ENCODE measurements at places on chromosomes 2 and 18. TPM values are rescaled to one million over a fixed set of nuclear protein-coding genes. Genes with fewer than 3 reads are reported as not detected.
A peak's percentile ranks its signal among the peaks of the same experiment; 100 is the strongest.

Gene FBXO15
- 0.84 TPM for total RNA-seq

- DNase-seq: no peak
These were observed 75.6 kb downstream of the ATL2 start for GRCh38 chr2:38301340-38301968.

- no peak for DNase-seq
These were observed 124.0 kb downstream of the MDH1 start for GRCh38 chr2:63712748-63713147.

- no peak for DNase-seq
These were observed 545.0 kb upstream of the ZNF804A start for GRCh38 chr2:184053326-184053725.

- DNase-seq: no peak
These were observed 40.8 kb downstream of the PRPF40A start for GRCh38 chr2:152676461-152676860.

Gene GAL3ST2
- not detected for total RNA-seq

Gene CD302
- total RNA-seq: 0.61 TPM

Gene GPR39
- 0.63 TPM for total RNA-seq

DNA sequence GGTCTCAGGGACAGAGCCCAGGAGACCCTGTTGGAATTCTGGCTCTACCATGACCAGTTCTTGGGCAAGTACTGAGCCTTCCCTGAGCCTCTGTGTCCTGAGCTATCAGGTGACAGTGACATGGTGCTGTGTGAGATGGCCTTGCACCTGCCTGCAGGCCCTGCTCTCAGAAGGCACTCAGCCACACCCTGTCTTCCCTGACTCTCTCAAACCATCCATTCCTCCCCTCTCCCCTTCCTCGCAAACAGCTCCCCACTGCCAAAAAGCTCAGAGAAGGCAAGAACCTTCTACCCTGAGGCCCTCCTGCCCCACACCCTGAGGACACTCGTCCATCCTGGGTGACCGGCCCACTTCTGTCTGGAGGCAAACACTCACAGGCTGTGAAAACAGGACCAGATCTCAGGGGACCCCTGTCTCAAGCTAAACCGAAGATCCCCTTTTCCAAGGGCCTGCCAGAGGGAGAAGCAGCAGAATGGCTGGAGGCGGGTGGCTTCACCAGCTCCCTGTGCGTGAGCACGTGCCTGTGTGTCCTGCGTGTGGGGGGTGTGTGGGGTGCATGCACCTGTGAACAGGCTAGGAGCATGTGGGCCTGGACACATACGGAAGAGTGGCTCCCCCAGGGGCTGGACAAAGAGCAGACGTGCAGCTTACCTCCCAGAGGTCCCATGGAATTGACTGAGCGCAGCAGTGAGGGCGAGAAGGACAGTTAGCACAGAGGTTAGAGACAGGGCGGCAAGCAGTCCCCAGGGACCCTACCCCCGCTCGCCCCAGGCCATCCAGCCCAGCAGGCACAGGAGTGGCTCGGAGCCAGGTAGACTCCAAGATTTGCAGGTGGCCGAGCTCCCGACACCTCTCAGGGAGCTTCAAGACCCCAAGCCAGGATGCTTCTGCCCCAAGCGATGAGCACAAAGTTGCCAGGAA lies 53.9 kb downstream of the BIN1 start:
- DNase-seq: no peak

GRCh38 chr2:106011380-106011779 lies 182.7 kb downstream of the UXS1 start:
- no peak for DNase-seq

DNA sequence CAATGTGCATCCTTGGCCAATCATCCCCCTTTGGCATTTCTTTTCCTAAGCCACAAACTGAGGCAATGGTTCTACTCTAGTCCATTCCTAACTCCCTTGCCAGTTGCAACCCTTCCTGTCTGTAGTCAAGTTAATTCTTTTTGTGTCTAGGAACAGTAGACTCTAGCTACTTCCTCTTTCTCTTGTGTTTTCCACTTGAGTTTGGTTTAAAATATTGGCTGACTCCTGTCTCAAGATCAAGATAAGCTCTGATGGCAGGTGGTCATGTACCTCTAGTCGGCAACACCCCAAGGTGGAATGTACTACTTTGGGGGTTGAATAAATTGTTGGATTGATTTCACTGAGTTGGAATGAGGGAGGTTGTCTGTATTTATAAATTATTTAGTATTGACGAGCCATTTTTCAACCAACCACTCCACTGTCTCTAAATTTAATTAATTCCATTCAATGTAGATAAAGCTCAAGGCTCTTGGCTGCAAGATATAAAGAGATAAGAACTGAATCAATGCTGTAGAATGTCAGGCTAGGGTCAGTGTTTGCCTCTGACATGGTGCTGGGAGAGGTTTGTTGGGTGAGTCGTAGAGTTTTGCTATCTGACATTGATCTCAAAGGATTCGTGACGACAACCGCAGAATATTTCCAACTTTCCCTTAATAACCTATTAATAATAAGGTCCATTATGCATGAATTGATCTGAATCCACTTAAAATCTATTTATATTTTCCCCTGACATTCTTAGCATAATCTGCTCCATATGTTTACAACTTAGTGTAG lies 188.7 kb upstream of the APCDD1 start:
- no peak for DNase-seq

Gene SPP2
- total RNA-seq: not detected

DNA sequence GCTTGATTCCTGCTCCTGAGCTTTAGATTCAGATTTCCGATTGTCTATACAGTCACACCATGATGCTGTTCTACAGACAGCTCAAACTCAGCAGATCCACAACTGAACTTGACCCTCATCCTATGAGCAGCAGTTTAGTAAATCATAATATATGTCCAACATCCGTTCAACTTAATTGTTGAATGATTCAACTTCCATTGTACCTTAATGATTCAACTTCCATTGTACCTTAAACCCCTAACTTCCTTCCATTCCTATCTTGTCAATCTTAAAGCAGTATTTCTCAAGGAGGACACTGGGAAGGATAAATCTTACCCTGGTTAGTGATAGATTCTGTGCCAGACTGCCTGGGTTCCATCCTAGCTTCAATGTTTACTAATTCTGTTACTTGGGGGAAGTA lies 60.1 kb downstream of the PIGN start:
- no peak for DNase-seq

GRCh38 chr2:170354388-170354787 lies 176.4 kb downstream of the MYO3B start:
- peak; percentile 23 for DNase-seq

DNA sequence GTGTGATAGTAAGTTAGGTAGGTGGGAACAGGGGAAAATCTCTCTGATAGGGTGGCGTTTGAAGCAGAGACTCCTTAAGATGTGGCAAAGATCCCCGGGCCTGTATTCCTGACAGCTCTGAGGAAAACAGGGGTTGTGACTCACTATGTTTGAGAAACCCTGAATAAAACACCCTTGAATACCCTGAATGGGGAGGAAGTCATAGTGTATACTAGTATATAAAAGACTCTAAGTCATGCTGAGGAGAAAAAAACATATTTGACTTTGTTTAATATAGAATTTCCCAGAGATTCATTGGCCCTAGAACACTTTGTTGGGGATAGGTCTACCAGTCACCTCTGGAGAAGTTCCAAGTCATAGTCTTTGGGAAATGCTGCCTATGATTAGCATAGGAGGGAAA lies 590.9 kb downstream of the IRS1 start:
- no peak for DNase-seq

- DNase-seq: peak; percentile 88
These were observed 54.6 kb upstream of the GPR17 start for GRCh38 chr2:127591221-127591923.

Gene HOXD10
- total RNA-seq: not detected

GRCh38 chr2:40435426-40436092 lies 16.3 kb downstream of the SLC8A1 start:
- no peak for DNase-seq

Gene HAAO
- 2.5 TPM for total RNA-seq

- no peak for DNase-seq
These were observed 39.3 kb upstream of the EDAR start for GRCh38 chr2:109028277-109028676.

Gene C2orf78
- 0.39 TPM for total RNA-seq

Gene ASNSD1
- total RNA-seq: 37.7 TPM

- no peak for DNase-seq
These were observed 75.4 kb downstream of the MARCHF4 start for GRCh38 chr2:216296856-216297255.

Gene MRPS5
- 53.0 TPM for total RNA-seq

Gene CHPF
- 68.1 TPM for total RNA-seq

- DNase-seq: no peak
These were observed 123.0 kb downstream of the MYCN start for GRCh38 chr2:16063251-16063850.

- DNase-seq: no peak
These were observed 111.0 kb upstream of the MGAT5 start for GRCh38 chr2:134142903-134143302.

- DNase-seq: no peak
These were observed 2.8 kb upstream of the DIPK1C start for GRCh38 chr18:74459889-74460288.
